ENCODE measurements at places on chromosomes 1 and 21.
A peak's percentile ranks its signal among the peaks of the same experiment; 100 is the strongest.

GRCh38 chr21:34126269-34126668 lies 52.9 kb downstream of the MRPS6 start:
- peak; percentile 16 for DNase-seq

DNA sequence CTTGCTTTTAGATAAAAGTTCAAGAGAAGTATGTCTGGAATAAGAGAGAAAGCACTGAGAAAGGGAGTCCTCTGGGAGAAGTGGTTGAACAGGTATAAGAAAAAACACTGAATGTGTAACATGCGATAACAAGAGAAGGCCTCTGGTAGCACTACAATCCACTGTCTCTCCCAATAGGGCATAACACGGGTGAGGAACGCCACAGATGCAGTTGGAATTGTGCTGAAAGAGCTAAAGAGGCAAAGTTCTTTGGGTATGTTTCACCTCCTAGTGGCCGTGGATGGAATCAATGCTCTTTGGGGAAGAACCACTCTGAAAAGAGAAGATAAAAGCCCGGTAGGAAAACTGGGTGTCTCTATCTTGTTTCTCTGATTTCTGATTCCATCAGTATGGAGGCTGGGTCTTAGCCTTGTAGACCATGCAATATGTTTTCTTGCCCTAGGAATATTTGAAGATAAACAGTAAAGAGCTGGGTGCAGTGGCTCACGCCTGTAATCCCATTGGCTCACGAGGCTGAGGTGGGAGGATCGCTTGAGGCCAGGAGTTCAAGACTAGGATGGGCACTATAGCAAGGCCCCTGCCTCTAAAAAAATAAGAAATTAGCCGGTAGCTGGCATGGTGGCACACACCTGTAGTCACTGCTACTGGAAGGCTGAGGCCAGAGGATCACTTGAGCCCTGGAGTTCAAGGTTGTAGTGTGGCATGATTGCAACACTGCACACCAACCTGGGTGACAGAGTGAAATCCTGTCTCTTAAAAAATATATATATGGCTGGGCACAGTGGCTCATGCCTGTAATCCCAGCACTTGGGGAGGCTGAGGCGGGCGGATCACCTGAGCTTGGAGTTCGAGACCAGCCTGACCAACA lies 40.4 kb downstream of the DAP3 start:
- peak; percentile 48 for DNase-seq

DNA sequence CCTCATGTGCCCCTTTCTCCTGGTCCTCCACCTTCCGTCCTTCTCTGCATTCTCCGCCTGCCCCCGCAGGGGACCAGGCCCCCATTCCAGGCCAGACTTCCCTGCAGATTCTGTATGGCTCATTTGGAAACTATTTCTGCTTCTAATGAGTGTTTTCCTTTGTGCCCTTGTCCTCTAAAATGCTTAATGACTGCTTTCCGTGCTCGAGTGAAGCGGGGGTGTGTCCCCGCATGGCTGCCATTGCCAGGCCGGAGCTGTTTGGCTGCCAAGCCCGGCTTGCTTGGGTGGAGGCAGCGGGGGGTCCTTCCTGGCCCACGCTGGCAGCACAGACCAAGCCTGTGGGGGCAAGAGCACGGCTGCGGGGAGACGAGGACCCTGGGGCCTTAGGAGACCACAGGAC lies 299.3 kb upstream of the VAMP3 start:
- no peak for DNase-seq

DNA sequence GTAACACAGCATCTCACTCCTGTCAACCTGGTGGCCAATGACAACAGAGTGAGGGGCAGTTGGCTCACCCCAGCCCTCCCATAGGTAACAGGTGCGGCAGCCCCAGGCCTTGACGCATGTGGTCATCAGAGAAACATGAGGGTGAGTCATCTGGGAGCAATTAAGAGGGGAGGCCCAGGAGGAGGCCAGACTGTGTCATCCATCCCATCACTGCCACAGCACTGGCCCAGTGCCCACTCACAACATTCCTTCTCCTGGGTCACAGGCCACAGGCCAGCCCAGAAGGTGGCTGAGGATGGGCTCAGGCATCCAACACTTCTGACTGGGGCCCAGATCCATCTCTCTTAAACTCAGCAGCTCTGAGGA lies 17.1 kb downstream of the TEX35 start:
- DNase-seq = no peak

GRCh38 chr1:201551877-201552731 lies 13.2 kb downstream of the NAV1 start:
- no peak for DNase-seq

- no peak for DNase-seq
Measured at GRCh38 chr1:100037656-100037926, 67.8 kb downstream of the SLC35A3 start.

GRCh38 chr21:25350056-25350455 lies 257.2 kb downstream of the MRPL39 start:
- DNase-seq = no peak

- DNase-seq = no peak
Measured at GRCh38 chr1:38084700-38085099, 38.1 kb upstream of the POU3F1 start.

- DNase-seq = no peak
Measured at GRCh38 chr1:86394416-86394815, 1.7 kb downstream of the ODF2L start.

DNA sequence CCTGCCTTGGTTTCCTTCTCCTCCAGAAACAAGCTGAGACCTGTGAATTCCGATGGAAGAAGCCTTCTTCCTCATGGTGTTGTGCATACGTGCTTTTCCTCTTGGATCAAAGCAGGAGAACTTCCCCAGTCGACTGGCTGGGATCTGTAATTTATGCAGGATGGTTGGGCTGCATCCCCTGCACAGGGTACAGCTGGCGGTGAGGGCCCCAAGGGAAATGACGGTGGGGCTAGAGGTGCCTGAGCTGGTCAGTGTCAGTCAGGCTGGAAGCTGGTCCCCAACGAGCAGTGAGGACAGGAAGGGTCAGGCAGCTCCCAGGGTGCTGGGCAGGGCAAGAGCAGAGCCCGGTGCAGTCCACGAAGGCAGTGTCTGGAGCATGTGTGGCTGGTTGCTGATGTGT lies 106.7 kb downstream of the CNIH3 start:
- no peak for DNase-seq

- no peak for DNase-seq
Measured at GRCh38 chr1:37317870-37318467, 156.4 kb upstream of the ZC3H12A start.

DNA sequence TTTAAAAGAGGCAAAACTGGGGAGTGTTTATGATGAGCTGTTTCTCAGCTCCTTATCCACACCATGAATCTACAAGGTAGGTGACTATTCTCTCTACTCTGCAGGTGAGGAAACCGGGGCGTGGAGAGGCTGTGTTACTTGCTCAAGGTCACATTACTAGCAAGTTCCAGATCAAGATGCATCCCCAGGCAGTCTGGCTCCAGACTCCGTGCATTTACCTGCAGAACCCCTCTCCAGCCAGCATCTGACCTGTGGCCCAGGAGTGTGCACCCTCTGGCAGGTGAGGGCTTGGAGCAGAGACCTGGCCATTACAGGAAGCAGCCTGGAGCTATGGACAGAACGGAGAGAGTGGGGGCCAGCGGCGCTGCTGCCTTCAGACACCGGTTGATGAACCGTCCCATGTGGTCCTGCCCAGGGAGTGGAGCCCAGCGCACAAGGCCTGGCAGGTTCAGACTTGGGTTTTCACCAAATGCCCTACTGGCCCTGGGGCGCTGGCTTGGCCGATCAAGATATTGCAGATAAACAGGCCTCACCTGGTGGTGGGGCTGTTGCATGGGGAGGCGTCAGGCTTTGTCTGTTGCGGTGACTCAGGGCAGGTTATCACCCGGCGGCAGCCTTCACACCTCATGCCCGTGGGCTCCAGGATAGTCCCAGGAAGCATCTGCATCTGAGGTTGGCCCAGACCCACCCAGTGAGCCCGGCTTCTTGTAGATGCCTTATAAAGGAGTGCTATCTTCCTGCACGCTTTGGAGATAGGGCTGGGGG lies 29.2 kb upstream of the WNT4 start:
- DNase-seq = no peak

GRCh38 chr1:13699510-13699909 lies 478 bp upstream of the PRDM2 start:
- DNase-seq = no peak

GRCh38 chr1:155909894-155910293 lies 1.3 kb downstream of the RIT1 start:
- DNase-seq = peak; percentile 20

GRCh38 chr1:70518106-70518505 lies 107.0 kb downstream of the CTH start:
- no peak for DNase-seq

DNA sequence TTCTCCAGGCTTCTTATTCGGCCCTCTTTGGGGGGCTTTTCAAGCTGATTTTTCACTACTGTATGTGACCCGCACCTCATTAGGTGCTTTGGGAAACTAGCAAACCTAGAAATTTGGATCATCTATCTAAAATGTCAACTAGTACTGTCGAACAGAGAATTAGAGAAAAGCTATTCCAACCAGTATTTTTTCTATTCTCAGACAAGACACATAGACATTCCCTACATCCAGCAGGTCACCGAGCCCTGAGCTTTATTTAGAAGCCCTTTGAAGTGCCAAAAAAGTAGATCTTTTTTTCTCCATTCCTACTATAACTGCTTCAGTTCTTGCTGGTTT lies 310 bp upstream of the SSR2 start:
- no peak for DNase-seq

DNA sequence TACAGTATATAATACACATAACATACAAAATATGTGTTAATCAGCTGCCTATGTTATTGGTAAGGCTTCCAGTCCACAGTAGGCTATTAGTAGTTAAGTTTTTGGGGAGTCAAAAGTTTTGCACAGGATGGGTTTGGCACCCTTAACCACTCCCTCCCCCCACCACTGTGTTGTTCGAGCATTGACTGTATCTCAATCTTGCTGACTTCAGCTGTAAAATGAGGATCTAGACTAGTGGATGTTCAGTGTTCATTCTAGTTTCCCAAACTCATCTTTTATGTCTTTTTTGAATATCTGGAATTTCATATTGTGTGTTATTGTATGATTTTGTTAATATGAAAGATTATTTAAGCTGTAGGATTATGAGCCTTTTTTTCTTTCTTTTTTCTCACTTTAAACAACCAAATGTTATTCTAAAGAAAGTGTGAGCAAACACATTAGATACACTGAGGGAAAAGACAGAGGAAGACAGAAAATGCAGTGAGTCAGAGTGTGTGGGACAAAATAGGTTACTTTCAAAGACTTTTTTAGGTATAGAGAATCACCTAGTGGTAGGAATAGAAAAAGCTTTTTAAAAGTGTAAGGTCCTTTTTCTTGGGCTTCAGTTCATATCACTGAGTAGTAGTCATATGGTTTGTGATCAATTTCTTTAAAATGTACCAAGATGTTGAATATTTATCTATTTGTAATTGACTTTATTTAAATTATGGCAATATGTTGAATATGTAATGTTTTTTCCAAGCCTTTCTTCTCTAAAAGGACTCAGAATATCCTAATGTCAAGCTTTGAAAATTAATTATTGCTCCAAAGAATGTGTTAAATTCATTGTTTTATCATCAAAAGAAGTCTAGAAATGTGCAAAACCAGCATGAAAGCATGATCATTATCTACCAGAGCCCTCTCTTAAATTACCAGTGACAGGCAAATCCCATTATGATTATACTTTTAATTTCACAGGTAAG lies 17.9 kb upstream of the CENPF start:
- DNase-seq = no peak

All from CD4-positive, alpha-beta T cell treated with Interleukin-21 for 1 hour (primary cell).